ENCODE measurements at places on chromosomes 13 and 19.
A peak's percentile ranks its signal among the peaks of the same experiment; 100 is the strongest.

GRCh38 chr19:2199215-2199614 is 35.5 kb downstream of the DOT1L start:
- no peak for DNase-seq

- no peak for DNase-seq
These were observed 22.7 kb downstream of the BTBD2 start for GRCh38 chr19:1992759-1993260.

DNA sequence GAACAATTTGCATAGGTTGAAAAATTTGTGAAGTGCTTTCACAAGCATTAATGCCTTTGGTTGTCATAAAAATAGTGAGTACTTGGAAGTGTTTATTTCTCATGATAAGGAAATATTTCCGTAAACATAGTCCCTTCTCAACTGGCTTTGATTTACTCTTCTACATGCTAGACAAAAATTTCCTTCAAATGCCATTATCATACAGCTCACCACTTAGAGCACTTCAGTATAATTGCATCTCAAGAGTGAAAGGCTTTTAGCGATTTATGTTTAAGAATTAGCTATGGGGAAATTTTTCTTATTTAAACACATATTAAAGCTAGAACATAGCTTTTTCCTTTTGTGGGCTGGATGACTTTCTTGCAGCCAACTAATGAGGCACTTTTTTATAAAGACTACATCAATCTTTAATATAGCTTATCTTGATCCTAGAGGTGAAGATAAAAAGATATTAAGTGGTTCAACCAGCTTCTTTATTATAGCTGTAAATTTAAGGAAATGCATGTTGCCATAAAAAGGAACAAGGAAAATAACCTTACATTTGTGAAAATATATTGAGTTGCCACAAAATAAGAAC is 656.8 kb downstream of the SLITRK6 start:
- no peak for DNase-seq

GRCh38 chr19:12676384-12676792 is 5.3 kb downstream of the DHPS start:
- DNase-seq, result peak; percentile 82

DNA sequence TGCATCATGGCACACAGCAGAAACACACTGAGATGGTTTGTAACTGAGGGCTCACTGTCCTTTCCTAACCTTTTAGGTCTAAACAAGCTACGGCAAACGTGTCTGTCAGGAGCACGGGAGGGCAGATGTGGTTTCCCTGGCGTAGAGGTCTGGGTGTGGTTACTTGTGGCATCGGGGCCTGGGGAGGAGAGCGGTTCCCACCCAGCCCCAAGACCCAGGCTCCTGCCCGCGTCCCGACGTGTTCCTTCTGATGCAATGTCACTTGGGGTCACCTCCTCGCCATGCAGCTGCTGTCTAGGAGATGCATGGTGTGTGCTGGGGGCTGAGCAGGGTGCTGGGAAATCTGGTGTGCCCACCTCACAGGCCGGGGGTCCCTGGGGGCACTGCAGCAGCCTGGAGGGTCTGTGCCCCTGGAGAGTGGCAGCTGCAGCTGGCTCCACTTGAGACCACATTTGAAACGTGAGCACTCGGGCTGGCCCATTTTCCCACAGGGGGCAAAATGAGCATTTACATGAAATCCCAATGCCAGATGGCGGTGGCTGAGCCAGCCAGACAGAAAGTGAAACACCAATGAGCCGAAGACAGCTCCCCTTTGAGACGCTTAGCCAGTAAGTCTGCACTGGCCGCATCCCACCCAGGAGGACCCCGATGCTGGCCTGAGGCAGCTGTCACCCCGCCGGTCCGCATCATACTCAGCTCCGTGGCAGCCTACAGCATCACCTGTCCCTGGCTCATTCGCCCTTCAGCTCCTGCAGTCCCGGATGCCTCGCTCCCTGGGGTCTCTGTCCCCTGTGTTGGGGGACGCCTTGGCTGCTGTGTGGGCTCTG is 22.3 kb upstream of the MYDGF start:
- DNase-seq, result no peak

- DNase-seq, result peak; percentile 15
These were observed 16.2 kb downstream of the ZIC2 start for GRCh38 chr13:99997702-99998214.

DNA sequence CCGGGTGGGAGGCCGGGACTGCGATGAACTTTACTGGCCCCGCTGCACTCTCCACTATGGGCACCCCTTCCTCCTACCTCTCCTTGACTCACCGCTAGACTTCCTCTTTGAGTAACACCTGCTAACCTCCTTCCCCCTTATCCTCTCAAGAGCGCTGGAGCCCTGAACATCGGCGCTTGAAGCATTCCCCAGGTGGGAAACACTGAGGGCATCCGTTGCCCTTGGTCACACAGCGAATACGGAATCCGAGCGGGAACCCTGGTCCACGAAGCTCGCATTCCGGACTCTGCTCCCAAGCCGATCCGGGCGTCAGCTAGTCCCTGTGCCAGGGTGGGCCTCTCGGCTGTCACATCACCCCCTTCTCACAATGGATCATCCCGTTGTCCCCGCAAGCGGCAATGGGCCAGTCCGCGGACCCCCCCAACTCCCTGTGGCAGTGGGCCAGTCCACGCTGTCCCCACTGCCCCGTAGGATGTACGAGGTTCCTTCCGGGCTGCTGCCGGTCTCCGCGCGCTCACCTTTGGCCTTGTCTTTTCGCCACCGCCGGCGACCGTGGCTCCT is 4.2 kb downstream of the LIPE start:
- DNase-seq, result no peak

DNA sequence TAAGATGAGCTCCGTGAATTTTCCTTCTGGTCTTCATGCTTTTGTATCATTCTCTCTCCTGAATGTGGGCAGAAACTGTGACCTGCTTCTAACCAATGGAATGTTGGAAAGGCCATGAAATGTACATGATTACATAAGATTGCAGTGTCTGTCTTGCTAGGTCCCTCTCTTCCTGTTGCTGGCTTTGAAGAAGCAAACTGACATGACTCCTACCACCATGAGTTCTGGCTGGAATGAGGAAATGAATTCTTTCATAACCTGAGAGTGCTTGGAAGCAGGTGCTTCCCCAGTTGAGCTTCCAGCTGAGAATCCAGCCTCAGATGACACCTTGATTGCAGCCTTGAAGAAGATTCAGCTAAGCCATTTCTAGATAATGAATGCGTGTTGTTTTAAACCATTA is 275.0 kb upstream of the MIR17HG start:
- no peak for DNase-seq
